RKO (cell line): ENCODE measurements at places on chromosomes 6 and 20.

DNA sequence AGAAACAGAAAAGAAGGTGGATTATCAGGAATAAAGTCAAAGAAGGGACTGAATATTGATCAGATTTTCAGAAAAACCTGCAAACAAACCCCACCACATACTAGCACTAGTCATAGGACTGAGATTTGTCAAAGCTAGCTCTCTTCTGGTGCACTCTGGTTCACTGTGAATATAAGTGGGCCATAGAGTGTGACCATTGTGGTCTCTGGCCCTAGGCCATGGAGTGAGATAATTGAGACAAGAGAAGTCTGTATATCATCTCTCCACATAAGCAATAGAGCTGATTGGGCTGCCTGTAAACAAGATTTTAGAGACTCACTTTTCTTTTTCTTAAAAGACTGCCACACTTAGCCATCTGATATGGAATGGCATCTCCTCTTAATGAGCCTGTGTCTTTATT lies 247.2 kb downstream of the LAMA2 start:
- no peak for DNase-seq

- no peak for DNase-seq
Measured at GRCh38 chr6:72715119-72715518, 93.3 kb downstream of the KCNQ5 start.

DNA sequence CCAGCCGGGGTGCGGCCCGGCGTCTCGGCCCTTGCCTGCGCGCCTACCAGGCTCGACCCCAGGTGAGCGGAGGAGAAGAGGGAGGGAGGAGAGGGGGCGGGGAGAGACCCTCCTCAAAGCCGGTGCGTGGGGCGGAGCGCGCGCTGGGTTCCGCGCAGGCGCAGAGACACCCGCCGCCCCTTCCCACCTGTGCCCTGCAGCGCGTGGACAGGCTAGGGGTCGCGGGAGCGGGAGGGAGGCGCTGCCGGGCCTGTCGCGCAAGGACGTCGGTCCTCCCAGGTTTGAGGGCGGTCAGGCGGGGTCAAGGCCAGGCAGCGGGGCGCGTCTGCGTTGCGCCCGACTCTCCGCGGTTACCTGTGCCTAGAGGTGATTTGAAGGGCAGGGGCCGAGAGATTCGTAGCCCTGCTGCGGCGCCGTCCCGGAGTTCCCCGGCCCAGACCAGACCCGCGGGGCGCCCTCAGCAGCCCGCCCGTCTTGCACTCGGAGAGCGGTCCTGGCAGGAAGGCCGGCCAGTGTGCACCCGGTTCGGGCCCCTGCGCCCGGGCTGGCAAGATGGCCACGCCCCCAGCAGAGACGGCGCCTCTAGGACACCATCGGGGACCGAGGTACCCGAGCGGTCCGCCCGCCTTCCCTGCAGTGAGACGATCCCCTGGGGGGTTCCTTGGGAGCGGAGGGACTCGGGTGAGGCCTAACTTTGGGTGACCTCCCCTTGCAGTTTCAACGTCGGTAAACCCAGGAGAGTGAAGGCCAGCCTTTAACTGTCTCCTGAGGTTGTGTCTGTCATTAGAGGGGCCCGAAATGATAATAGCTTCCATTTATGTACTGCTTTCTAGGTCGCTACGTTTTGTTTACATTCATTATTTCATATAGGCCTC lies 546 bp downstream of the C6orf136 start:
- peak; percentile 84 for DNase-seq

DNA sequence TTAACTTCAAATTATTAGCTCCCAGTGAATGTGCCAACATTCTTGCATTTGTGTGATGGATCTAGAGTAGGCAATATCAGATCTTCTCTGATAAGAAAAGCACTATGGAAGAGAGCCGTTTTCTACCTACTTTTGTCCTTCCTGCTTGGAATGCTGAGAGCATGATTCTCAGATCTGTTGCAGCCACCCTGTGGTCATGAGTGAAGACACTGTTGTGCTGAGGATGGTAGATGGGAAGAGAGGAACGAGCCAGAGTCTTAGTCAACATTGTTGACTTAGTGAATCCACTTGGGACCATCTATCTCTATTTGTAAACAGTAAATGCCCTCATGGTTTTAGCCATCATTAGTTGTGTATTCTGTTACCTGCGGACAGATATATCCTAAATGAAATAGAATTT lies 202.6 kb downstream of the CD109 start:
- peak; percentile 15 for DNase-seq

DNA sequence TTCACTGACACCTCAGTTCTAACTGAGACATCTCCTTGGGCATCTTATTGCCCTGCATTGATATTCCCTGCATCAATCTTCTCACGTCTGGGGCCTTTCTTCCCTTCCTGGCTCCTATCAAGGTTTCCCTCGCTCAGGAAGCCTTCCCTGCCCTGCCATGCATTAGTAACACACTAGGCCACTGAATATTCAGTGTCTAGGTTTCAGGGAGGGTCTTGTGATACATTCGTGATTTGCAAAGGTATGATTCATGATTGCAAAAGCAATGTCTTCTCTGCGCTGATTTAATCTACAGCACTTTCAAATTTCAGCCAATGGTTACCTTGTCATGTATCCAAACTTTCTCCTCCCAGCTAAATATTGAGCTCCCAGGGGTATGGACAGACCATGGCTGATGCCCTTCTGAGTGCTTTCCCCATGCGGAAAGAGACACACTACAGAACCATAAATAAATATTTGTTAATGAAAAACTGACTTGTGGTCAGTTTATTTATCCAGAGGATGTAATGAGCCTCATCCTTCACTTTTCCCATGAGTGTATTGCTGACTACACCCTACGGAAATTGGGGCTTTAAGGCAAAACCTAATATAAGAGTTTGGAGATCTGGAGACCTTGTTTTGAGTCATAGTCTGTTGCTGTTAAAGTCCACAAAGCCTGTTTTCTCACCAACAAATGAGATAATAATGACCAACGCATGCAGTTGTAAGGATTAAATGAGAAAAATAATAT lies 21.6 kb upstream of the PCSK2 start:
- no peak for DNase-seq

GRCh38 chr6:37860226-37860839 lies 40.8 kb downstream of the ZFAND3 start:
- DNase-seq, result peak; percentile 48

GRCh38 chr20:43731927-43732326 lies 5.1 kb upstream of the GTSF1L start:
- DNase-seq, result no peak

DNA sequence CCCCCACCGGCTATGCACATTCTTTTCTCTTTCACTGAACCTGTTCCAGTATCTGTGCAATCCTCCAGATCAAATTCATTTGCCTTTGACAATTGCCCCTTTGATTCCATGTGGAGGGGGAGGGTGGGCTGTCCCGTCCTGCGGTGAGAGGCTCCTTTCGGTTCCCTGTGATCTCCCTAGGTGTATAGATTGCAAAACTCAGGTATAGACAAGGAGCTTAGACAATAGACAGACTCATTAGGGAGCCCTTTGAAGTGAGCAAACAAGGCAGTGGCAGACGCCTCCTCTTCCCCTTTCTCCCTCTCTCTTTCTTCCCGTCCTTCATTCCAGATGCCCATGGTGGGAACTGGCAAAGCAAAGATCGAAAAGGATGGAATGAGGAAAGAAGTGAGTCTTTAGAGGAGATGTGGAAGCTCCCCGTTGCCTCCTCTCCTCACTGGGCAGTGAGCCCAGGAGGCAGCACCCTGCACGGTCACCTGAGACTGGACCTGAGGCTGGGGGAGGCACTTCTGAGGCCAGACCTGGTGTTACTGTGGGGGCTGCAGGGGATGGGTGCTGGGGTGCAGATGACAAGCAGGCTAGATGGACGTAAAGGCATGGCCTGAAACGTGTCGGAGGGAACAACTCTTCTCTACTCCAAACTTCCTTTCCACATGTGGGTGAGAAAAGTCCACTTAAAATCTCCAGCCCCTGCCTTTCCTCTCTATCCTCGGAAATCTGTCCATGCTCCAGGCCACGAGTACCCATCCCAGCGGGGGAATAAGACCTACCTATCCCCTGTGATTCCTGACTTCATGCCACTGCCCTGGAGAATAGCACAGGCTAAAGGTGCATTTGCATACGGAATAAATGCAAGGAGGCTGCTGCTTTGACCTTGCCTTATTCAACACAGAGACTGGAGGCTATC lies 256.6 kb upstream of the FOXQ1 start:
- DNase-seq, result no peak

DNA sequence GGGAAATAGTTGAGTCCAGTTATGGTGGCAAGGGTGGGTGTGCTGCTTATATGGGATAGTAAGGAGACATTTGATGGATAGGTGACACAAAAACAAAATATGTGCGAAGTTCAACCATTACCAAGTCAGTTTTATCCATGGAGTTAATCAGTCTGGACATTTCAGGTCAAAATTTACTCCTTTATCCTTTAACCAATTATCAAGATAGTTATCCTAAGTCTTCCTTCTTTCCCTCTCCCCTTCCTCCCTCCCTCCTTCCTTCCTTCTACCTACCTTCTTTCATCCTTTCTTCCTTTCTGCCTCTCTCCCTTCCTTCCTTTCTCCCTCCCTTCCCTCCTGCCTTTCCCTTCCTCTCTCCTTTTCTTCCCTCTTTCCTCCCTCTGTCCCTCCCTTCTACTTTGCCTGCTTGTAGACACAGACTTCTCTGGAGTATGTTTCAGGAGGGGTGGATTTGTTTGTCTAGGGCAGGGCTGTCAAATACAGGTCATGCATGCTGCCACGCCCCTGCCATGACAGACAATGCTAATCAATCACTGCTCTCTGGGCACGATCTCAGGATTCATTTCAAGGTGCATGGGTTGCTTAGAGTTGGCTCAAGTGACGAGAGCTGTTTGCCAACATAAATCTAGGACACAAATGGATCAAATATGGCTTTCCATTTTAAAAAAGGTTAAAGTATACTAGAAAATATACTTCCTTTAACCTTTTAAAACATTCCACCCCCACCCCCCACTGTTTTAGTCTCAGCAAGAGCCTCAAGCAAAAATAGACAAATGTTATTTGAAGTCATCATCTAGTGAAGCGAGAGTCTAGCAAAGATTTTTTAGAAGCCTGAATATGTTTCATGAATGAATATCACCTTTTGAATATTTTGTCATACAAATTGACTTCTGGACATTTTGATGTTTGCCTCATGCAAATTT lies 281.6 kb upstream of the CITED2 start:
- DNase-seq, result no peak

DNA sequence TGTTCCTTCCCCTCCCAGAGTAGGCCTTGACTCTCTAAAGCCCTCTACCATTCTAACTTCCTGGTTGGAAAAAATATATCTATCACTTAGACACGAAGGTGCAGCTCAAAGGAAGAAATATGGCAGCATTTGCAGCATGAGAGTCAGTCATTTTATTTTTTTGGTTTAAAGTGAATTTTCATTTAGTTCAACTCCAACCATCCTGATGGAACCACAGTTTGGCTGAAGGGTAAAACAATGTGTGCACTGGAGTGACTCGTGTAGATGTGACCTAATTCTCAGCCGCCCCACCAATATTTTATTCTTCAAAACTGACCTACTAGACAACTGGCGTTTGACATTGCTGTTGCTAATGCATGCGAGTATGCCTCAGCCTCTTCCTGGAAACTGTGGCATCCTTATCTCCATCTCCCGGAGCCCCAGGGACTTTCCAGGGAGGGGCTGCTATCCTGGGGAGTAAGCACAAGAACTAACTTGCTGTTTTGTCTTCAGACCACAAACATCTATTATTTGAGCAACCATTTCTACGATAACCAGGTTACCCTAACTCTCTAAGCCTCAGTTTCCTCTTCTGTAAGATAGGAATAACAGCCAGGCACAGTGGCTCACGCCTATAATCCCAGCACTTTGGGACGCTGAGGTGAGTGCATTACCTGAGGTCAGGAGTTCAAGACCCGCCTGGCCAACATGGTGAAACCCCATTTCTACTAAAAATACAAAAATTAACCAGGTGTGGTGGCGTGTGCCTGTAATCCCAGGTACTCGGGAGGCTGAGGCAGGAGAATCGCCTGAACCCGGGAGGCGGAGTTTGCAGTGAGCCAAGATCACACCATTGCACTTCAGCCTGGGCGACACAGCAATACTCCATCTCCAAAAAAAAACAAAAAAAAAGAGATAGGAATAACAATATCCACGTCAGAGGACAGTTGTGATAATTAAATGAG lies 148.7 kb upstream of the JARID2 start:
- DNase-seq, result no peak

- DNase-seq, result no peak
Measured at GRCh38 chr6:90226257-90226656, 70.4 kb downstream of the BACH2 start.

DNA sequence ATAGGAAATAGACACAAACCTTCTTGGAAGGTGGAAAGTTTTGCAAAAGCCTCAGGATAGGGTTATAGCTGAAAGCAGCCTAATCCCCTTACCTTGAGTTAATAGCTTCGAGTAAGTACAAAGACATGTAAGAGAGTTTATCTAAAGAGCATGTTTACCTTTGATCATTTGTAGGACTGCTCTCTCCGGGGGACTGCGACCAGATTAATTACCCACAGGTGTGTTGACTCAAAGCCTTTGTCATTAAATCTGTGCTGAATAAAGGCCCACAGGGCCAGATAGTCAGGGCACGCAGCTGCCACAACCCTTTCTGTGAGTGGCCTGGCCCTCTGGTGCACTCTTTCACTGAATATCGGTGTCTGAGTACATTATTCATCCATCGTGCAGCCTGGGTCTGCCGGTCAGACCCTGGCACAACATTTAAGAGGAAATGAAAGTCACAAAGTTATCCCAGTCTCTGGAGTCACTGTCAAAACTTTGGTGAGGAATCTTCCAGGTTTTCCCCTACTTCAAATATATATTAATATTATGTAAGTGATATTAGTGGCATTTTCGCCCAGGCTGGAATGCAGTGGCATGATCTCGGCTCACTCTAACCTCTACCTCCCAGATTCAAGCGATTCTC lies 5.4 kb upstream of the MICA start:
- no peak for DNase-seq

DNA sequence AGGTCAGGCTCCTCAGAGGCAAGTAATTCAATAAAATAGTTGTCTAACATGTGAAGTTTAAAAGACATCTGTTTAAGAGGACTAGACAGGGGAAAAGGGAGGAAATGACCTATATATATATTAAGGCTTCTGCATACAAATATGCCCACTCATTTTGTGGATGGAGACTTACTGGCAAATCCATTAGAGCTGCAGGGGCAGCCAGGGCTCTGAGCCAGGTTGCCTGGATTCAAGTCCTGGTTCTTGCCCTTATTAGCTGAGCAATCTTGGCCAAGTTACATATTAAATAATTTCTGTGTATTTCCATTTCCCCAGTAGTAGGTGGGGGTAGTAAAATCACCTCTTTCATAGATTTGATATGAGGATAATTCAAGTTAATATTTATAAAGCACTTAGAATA lies 287.0 kb upstream of the RIMS1 start:
- DNase-seq, result no peak

DNA sequence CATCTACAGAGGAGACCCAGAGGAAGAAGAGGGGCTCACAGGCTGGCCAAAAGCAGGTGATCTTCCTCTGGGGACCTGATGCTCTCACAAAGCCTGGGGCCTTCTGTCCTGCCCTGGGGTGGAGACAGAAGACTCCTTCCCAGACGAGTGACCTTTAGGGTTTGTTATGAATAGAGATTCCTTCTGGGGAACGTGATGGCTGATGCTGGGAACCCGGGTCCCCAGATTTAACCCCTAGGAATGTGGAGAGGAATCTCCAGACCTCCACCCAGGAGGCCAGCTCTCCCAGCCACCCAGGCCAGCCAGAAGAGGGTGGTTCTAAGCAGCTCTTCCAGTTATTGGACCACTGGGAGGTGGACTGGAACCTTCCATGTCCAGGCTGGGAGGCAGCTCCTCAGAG lies 16.8 kb upstream of the CCN5 start:
- DNase-seq, result no peak

GRCh38 chr20:47024461-47024937 lies 129.9 kb downstream of the EYA2 start:
- DNase-seq, result no peak
